SK-N-SH treated with all-trans-retinoic acid at 6 μM for 48 hours (cell line): ENCODE measurements at places on chromosomes 6 and 20.

- no peak for ATAC-seq
These were observed 10.6 kb downstream of the PGK2 start for GRCh38 chr6:49776444-49776843.

- no peak for ATAC-seq
These were observed 29.2 kb downstream of the OSBPL2 start for GRCh38 chr20:62267543-62267942.

DNA sequence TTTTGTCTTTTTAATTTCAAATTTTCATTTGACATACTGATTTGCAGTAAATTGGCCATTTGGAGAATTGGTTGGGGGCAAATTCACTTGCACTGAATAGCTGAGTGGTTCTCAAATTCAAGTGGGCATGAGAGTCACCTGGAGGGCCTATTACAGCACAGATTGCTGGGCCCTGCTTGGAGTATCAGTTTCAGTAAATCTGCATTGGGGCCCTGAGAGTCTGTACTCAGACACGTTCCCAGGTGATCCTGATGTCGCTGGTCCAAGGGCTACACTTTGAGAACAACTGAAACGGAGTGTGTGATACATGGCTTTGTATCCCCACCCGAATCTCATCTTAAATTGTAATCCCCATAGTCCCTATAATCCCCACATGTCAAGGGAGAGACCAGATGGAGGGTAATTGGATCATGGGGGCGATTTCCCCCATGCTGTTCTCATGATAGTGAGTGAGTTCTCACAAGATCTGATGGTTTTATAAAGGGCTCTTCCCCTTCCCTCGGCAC is 115.9 kb downstream of the KLHL32 start:
- ATAC-seq = no peak

DNA sequence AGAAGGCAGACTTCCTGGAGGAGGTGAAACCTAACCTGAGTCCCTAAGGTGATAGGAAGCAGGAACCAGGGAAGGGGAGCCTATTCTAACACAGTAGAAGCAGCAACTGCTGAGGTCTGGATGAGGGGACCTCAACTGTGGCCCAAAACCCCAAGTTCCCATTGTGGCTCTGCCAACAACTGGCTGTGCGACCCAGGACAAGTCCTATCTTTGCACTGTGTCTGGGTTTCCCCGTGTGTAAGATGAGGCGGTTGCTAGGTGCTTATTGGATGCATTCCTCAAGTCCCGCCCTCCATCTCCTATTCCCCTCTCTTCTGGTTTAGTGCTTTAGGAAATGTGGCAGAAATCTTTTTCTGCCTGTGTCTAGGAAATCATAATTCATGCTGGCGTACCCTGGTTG is 52.2 kb upstream of the TTPAL start:
- no peak for ATAC-seq

DNA sequence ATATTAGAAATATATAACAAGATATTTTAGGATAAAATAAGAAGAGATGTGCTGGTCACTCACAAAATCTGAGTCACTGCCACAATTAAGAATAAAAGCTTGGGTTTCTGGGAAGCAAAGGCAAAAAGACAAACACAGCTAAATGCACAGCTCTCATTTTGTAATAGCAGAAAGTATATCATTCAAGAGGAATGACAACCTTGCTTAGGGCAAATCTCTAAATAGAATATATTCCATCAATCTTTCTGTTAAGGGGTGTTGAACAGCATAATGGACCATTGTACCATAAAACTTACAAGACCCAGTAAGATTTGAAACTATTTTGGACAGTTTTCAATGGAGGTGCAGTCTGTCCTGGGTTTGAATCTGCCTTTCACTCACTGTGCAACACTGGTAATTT is 464.9 kb upstream of the SOX4 start:
- no peak for ATAC-seq

- no peak for ATAC-seq
These were observed 523.0 kb upstream of the FLRT3 start for GRCh38 chr20:14860410-14860814.

DNA sequence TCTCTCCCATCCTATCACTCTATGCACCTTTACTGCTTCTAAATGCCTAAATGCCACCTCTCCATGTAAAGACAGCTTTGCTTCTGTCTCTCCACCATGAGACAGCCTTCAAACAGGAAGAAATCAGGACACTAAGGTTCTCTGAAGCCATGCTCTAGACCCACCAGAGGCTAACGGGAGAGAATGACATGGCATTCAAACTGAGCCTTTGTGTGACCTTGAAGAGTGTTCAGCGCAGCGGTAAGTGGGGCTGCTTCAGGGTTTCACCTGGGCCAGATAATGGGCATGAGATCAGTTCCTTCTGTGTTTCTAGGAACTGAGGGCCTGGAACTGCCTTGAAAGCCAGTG is 20.1 kb downstream of the FAM50B start:
- no peak for ATAC-seq

DNA sequence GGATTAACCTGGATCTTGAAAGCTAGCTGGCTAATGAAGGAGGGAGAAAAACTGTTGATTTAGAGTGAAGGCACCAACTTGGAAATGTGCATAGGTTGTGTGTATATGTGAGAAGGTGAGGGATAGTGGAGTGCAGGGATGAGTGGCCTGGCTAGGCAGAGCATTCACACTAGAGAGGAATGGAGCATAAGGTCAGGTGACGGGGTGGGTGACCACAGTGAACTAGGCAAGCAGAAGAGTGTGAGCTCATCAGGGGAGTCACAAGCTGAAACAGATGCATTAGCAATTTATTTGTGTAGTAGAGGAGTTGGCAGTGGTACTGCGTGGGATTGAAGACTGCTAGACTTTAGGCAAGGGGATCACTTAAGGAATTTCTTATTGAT is 10.5 kb downstream of the ANKRD66 start:
- ATAC-seq = no peak

- ATAC-seq = no peak
These were observed 36.1 kb downstream of the MDFI start for GRCh38 chr6:41674231-41675000.

DNA sequence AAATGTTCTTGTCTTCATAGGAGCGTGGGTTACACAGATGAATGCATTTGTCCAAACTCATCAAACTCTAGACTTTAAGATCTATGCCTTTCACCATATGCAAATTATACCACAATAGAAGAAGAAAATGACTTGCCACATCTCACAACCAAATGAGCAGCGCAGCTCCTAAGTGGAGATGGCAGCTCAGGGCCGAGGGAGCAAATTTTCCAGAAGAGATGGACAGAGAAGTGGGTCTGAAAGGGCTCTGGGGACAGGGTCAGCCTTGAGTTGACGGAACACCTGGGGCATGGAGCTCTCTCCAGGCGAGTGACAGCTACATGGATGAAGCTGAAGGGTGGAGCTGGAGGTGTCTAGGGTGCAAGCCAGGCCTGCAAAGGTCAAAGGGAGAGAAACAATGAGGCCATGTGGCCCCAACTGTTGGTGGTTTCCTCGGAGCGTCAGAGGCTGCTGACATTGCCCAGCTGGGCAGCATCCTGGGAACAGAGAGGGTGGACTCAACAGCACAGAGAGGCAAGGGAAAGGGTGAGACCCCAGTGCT is 228.3 kb downstream of the NRN1 start:
- no peak for ATAC-seq

DNA sequence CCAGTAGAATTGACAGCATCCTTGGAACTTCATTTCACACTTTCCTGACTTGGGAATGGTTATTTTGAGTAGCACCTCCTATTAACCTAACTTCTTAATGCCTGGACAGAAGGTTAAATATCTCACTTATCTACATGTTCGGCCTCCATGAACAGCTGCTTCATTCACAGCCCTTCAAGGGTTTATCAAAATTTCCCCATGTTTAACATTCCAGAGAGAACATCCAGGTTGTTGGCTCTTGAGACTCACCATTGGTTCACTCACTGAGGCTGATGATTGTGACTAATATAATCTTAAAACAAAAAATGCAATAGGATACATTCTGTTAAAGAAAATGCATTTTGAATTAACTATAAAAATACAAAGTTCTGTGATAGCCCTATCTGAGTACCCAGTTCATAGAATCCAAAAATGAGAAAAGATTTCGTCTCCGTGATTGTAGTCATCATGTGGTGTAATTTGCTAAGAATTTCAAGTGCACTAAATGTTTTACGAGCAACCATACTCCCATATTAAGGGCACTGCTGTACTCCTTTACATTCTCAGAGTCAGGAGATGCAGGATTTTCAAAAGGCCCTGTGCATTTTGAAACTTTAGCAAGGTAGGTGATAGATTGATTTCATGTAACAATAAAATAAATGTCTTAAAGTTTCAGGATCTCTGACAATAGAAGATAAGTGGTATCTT is 260.6 kb upstream of the TAB2 start:
- no peak for ATAC-seq

DNA sequence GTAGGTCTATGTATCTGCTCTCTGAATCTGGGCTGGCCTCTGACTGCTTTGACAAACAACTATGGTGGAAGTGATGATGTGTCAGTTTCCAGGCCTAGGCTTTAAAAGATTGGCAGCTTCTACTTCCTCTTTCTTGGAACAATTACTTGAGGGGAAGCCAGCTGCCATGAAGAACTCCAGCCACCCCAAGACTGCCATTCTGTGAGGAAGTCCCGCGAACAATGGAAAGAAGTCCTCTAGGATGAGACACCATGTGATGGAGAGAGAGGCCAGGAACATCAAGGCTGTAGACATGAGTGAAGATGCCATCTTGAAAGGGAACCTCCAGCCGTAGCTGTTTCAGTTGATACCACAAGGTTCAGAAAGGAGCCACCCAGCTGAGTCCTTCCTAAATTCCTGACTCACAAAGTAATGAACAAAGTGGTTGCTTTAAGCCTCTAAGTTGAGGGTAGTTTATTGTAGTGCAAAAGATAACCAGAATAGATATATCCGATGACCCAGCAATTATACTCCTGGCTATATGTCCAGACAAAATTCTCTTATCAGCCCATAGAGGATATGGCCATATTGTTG is 15.3 kb upstream of the TCF15 start:
- no peak for ATAC-seq
